ENCODE measurements at places on chromosomes 3 and 15.
A peak's percentile ranks its signal among the peaks of the same experiment; 100 is the strongest.

GRCh38 chr15:101120987-101121386 lies 130.9 kb downstream of the CHSY1 start:
- no peak for DNase-seq

DNA sequence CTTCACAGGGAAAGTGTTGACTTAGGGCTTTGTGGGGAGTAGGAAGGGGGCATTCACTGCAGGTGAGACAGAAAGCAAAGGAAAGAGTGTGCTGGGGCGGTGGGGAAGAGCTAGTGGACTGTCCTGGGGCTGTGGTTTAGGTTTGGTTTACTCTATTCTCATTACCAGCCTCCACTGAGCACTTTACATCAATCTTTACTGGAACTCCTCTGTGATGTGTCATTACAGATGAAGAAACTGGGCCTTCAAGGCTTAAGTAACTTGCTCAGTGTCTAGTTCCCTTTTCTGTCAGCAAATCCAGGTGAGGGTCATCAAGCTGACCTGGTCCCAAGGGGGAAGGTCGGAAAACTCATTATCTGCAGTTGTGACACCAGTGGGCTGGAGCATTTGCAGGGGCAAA lies 120.2 kb upstream of the PFN2 start:
- no peak for DNase-seq

- no peak for DNase-seq
Measured at GRCh38 chr3:185757176-185757575, 67.7 kb downstream of the IGF2BP2 start.

GRCh38 chr3:59620325-59620724 lies 570.5 kb upstream of the CFAP20DC start:
- no peak for DNase-seq

DNA sequence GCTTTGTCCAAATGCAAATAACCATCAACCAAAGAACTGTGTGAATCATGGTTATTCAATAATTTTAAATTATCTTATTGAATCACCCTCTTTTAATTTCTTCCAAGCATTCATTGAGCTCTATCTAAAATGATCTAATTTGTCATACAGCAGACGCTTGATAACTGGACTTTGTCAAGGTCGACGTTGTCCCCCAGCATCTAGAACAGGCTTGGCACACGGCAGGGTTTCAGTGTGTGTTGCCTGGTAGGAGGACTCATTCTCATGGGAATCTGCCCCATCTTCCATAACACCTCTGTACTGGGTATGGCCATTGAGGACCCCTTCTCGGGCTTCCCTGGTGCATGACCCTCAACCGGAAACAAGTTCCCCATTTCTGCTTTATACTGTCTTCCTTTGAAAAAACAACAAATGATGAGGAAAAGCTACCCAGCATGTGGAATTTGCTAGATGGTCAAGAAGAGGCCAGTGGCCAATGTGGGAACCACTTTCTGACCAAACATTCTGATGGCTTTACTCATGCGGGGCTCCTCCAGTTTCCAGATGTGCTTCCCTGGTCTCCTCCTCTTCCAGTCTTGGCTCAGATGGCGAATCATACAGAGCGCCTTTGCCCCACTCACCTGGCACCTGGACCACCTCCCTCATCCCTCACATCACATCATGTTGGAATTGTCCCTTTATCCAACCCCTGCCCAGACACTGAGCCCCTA lies 41.7 kb upstream of the SEC22A start:
- no peak for DNase-seq

- no peak for DNase-seq
Measured at GRCh38 chr3:151660885-151661284, 72.8 kb upstream of the AADACL2 start.

GRCh38 chr3:66661628-66662027 lies 160.8 kb upstream of the LRIG1 start:
- DNase-seq = no peak

- no peak for DNase-seq
Measured at GRCh38 chr3:46883830-46884185, 6.3 kb downstream of the PTH1R start.

DNA sequence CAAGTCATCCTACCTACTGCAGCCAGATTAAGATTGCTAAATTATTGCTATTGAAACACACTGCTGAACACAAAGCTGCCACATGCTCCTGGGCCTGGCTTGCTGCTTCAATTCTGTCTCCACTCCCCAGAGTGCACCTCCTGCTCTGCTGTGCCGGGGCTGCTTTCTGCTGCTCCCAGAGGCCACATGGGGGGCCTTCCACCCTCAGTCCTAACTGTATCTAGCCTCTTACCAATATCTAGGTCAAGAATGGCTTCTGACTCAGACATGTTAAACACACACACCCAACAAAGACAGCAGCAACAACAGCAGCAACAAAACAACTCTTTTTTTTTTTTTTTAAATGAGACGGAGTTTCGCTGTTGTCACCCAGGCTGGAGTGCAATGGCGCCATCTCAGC lies 33.0 kb downstream of the MYZAP start:
- DNase-seq = no peak

DNA sequence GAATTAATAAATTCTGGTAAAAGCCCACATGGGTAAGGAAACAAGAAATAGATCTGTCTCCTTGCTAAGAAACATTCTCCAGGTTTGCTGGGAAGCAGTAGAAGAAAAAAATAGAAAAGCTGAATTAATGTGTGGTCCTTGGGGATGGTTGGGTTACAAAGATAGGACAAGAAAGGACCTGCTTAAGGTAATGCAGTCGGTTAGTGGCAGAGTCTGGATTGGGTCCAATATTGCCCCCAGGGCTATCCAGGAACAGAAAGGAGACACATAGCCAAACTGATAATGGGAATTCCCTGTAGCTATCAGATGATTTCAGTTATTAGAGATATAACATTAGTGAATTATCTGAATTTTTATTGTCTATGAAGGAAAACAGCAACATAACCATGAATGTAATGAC lies 584.3 kb downstream of the ROBO1 start:
- DNase-seq = no peak

DNA sequence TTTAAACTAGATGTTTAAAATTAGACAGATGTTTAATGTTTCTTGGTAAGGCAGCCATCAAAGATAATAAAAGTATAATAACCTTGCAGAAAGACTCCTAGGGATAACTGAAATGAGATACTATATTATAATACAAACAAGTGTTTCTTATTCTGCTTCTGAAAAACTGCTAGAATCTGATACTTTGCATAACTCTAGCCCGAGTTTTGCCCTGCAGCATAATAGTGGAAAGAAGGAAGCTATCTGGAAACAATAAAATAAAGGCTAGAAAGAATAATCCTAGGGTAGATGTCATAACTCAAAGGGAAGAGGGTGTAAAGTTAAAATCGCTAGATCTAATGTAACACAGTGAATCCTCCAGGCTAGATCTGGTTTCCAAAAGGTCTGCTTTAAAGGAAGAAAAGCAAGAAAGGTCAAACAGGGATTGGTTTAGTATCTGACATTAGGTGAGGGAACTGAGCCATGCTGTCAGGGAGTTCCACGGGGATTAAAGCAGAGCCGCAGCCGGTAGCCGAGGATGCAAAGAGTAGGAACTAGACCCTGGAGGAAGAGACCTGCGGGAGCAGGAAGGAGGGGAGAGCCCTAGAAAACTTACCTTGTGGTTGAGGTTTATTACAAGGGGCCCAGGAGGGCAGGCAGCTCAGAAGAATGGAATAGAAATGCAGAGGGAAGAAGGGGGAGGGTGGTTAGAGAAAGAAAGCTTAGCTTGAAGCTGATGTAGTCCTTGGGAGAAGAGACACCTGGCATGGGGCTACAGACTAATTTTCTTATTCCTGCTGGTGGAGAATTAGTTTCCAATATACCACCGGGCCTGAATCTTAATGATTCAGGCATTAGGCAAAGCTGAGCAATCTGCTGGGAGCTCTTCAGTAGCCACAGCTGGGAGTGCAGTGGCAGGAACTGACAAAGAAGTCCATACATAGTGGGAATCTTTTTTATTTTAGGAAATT lies 46.1 kb upstream of the TUSC7 start:
- no peak for DNase-seq

- no peak for DNase-seq
Measured at GRCh38 chr15:89761009-89761831, 10.2 kb upstream of the MESP1 start.

- no peak for DNase-seq
Measured at GRCh38 chr15:83769411-83769999, 115.6 kb downstream of the ADAMTSL3 start.

- DNase-seq = no peak
Measured at GRCh38 chr3:124269619-124270018, 277.7 kb upstream of the ROPN1 start.

GRCh38 chr15:99476413-99477222 lies 89.2 kb upstream of the MEF2A start:
- no peak for DNase-seq

- DNase-seq = no peak
Measured at GRCh38 chr3:176262071-176262470, 935.2 kb downstream of the TBL1XR1 start.

GRCh38 chr3:63067999-63068645 lies 192.9 kb upstream of the CADPS start:
- DNase-seq = no peak

GRCh38 chr3:20185331-20185678 lies 701 bp downstream of the SGO1 start:
- no peak for DNase-seq

- no peak for DNase-seq
Measured at GRCh38 chr3:162569314-162569713, 1072.7 kb downstream of the OTOL1 start.

- no peak for DNase-seq
Measured at GRCh38 chr3:131731709-131732108, 228.9 kb upstream of the MRPL3 start.

GRCh38 chr3:98573181-98573728 lies 20.2 kb downstream of the CPOX start:
- DNase-seq = no peak

DNA sequence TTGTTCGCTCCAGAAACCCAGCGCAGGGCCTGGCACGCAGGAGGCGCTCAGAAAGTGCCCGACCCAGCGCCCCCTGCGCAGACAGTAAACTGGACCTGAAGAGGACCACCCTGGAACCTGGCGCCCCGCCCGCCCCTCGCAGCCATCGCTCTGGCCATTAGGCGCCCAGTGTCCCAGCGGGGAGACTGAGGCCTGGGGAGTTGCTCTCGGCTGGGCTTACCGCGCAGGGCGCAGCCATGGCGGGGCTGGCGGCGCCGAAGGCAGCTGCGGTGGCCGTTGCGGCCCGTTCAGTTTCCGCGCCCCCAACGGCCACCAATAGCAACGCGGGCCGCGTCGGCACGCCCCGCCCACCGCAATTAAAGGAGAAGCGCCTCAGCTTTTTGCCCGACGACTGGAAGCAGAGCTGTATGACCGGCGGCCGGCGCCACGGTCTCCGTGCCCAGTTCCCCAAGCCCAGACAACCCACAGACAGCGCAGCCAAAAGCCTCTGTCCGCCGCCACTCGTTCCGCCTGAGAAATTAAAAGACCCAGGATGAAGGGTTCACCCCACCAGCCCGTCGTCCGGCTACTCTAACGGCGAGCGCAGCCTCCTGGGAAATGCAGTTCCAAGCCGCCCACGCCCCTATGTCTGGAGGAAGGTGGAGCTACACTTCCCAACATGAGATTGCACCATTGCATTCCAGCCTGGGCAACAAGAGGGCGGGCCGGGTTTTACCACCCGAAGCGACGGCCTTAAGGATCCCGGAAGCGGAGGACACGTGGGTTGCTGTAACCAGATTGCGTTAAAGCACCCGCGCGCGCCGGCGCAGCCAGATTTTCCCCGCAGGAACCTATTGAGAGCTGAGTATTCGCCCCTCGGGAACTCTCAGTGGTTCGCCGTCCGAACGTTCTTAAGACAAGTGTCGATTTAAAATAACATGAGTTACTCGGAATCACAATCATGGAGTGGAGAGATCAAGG lies at the start of gene POC1A:
Gene POC1A, minus strand, starts transcription at position 289 of the 960 bp plus-strand sequence. Its CDS starts 51 bp downstream, at position 238.
- DNase-seq = peak; percentile 74

GRCh38 chr3:185818267-185818875 lies 6.5 kb downstream of the IGF2BP2 start:
- no peak for DNase-seq
